Mesenteric fat pad (tissue), 1 donor: ENCODE measurements at places on chromosomes 5 and 9.
A peak's percentile ranks its signal among the peaks of the same experiment; 100 is the strongest.

- no peak for DNase-seq
Measured at GRCh38 chr9:35415402-35416097, 74.4 kb upstream of the RUSC2 start.

DNA sequence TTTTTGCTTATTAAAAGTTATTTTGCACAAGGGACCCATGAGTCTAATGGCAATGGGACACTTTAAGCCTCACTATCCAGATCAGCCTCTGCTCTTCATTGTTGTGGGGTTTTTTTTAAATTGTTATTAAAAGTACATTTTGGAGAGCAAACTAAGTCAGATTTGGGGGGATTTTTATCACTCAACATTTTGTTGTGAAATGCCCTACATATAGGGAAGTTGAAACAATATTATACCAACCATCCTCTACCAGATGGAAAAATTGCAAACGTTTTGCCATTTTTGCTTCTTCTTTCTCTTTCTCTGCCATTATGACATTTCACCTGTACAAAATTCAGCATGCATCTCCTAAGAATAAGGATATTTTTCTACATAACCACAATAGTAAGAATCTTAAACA lies 75.3 kb downstream of the SLC1A3 start:
- DNase-seq, result no peak

- DNase-seq, result no peak
Measured at GRCh38 chr9:98226516-98226915, 28.9 kb downstream of the TBC1D2 start.

GRCh38 chr5:31048282-31049270 lies 144.9 kb upstream of the CDH6 start:
- DNase-seq, result no peak

GRCh38 chr9:90906316-90907055 lies 104.9 kb downstream of the SYK start:
- no peak for DNase-seq

DNA sequence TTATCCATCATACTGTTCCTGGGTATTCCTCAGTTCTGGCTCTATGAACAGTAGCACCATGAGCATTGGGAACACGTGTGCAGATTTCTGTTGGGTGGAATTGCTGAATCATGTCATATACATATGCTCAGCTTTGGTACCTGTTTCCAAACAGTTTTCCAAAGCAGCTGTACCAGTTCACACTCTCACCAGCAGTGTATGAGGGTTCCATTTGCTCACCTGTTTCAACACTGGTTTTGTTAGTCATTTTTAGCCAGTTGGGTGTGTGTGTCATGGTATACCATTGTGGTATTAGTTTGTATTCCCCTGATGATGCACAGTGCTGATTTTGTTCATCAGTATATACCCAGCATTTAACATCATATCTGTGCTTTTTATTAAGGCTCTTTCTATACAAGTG lies 56.7 kb upstream of the ECM2 start:
- DNase-seq, result no peak

DNA sequence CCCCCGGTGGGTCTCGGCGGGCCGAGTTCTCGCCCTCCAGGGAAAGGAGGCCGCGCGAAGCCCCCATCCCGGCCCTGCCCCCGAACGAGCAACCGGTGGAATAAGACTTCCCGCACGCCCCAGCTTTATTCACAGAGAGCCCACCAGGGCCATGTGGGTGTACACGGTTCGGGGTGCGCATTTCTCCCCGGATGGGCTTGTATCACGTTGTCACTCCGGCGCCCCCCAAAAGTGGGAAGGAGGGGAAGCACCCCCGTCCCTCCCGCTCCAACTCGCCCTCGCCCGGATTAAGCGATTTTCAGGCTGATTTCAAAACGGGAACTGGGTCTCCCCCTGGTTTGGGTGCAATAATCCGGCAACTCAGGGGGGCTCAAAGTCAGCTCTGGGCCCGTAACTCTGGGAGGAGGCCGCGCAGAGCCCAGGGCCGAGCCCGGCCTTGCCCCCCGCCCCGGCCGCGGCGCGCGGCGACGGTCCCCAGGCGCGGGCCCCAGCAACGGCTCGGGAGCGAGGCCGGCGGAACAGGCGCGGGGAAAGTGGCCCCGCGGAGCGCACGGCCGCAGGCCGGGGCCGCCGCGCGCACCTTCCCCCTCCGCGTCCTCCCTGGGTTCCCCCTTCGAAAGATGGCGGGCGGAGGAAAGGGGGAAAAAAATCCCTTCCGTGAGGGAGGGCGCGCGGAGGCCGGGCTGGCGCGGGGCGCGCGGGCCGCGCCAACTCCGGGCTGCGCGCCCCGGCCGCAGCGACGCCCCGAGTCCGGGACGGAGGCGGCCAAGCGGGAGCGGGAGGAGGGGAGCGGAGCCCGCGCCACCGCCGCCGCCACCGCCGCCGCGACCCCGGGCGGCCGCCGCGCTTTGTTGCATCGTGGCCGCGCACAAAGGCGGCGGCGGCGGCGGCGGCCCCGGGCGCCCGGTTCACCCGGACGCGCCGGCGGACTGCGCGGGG lies 644 bp downstream of the BRD3 start:
- peak; percentile 89 for DNase-seq

DNA sequence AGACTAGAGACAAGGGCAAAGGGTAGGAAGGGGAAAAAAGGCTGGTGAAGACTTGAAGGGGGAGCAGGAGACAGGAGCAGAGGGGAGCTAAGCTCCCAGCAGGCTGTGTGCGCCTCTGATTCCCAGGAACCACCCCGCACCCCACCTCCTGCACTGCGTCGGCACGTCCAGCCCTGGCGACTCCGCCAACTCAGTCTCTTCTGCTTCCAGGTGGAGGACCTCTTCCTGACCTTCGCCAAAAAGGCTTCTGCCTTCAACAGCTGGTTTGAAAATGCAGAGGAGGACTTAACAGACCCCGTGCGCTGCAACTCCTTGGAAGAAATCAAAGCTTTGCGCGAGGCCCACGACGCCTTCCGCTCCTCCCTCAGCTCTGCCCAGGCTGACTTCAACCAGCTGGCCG lies 30.5 kb downstream of the DYNC2I2 start:
- DNase-seq, result no peak

DNA sequence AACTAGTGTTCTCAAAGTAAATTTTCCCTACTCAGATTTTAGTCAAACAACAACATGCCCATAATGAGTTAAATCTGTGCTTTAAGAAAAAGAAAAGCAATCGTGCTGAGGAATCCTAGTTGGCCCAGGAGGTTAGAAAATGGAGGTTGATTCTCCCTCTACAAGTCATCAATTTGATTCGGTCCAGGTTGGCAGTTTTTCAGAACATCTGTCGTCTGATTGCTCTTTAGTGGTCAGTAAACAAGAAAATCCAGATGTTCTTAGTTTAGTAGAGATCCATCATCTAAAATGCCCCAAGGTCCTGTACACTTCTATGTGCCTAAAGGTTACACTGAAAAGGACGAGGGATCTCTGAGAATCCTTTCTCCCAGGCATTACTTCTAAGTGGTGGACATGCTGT lies 659.2 kb downstream of the MTRR start:
- no peak for DNase-seq

DNA sequence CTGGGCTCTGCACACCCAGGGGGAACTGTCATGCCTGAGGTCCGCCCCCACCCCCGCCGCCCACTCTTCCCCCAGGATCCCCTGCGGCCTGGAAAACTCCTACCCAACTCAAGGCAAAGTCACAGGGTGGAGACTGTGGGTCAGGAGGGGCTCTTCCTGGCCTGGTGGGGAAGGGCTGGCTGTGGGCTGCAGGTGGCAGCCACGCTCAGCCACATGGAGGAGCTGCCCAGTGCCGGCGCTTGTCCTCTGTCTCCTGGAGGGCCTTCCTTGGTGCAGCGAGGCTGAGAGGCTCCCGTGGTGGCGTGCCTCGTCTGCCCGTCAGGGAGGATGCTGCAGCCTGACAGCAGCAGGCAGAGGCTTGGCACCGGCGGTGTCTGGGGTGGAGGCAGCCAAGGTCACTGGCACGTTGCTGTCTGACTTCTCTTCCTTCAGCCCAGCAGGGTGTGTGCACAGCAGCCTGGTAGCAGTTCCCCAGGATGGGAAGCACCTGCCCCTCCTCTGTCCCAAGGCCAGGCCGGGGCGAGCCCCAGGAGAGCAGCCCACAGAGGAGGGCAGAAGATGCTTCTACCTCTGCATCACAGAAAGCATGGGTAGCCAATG lies 78.1 kb downstream of the ADAMTS2 start:
- DNase-seq, result peak; percentile 88

GRCh38 chr9:1978941-1979340 lies 36.2 kb upstream of the SMARCA2 start:
- DNase-seq, result no peak

- no peak for DNase-seq
Measured at GRCh38 chr5:6212244-6212643, 166.1 kb downstream of the MED10 start.

DNA sequence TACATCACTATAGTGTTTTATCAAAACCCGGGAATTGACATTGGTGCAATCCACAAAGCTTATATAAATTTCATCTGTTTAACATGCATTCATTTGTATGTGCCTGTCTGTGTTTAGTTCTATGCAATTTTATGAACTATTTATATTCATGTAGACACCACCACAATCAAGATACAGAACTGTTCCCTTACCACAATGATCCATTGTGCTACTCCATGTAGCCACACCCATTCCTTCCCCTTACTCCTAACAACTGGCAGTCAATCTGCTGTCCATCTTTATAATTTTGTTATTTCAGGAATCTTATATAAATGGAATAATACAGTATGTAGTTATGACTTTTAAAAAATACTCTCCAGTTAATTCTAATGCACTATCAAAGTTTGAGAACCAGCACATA lies 389.5 kb downstream of the HTR1A start:
- DNase-seq, result no peak

- DNase-seq, result no peak
Measured at GRCh38 chr9:77038281-77039036, 19.0 kb downstream of the FOXB2 start.

- no peak for DNase-seq
Measured at GRCh38 chr5:40276426-40277102, 403.2 kb upstream of the PTGER4 start.

DNA sequence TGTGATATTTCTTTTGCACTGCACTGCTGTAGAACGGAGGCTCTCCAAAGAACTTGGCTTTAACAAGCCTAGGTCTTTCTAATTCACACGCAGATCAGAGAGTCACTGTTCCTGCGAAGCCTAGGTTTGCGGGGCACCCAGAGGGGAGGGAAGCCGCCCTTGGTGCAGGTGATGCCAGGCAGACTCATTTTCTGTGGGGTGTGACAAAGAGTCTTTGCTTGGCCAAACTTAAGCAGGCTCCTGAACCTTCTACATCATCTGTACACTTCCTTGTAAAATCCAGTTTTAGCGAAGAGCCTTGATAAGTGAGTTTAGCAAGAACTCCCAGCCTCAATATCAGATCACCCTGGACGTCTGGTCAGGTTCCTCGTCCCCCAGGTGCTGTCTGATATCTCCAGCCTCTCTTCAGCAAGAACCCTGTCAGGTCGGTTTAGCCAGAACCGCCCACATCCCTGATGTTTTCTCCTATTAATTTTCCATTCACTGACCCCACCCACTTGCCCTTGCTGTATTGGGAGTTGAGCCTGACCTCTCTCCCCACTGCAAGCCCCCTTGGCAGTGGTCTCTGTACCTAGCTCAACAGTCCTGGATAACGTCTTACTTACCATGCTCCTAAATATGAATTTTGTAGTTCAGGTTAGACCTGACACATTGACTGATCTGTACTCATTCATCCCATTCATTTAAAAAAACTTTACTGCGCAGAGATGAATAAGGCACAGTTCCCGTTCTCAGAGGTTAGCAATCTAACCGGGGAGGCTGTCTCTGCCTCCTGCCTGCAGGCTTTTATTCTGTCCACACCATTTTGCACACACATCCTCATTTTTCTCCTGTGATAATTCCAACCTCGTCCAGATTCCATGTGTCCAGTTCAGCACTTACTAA lies 880 bp upstream of the UBAC1 start:
- no peak for DNase-seq

GRCh38 chr9:114677418-114677817 lies 4.6 kb downstream of the TEX48 start:
- DNase-seq, result no peak

GRCh38 chr9:83027153-83027891 lies 35.6 kb downstream of the RASEF start:
- DNase-seq, result no peak

- no peak for DNase-seq
Measured at GRCh38 chr9:77729177-77729576, 81.1 kb upstream of the GNA14 start.

- no peak for DNase-seq
Measured at GRCh38 chr9:35102465-35102768, 514 bp downstream of the STOML2 start.

GRCh38 chr5:6837519-6838110 lies 124.4 kb downstream of the TENT4A start:
- no peak for DNase-seq

- DNase-seq, result no peak
Measured at GRCh38 chr9:131618071-131618479, 72.8 kb downstream of the PRRT1B start.

DNA sequence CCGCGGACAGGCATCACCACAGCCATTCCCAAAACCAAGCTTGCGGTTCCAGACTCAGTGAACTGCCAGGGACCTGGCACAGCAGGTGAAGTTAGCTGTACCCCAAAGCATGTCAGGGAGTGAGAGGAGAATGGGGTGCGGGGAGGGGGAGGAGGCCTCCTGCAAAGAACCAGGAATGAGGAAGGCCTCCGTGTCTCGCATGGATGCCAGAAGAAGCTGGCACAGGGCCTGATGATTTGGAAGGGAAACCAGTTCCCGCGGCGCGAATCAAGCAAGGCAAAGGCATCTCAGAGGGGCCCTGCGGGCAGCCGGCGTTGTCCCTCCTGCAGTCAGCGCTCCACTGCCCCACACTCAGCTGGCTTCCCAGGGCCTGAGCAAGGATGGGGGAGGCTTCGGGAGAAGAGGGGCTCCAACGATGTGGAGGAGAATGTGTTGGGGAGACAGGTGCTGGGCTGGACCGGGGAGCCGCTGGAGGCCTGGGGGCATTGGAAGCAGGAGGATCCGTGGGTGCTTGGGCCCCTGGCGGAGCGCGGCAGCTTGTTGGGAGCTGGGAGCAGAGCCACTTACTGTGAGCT lies 14.6 kb downstream of the SLC9A3 start:
- no peak for DNase-seq

GRCh38 chr5:34022121-34022705 lies 14.4 kb upstream of the AMACR start:
- DNase-seq, result no peak

- no peak for DNase-seq
Measured at GRCh38 chr5:2579126-2579525, 172.4 kb downstream of the IRX2 start.

- no peak for DNase-seq
Measured at GRCh38 chr5:96936431-96937320, 796 bp downstream of the LNPEP start.

DNA sequence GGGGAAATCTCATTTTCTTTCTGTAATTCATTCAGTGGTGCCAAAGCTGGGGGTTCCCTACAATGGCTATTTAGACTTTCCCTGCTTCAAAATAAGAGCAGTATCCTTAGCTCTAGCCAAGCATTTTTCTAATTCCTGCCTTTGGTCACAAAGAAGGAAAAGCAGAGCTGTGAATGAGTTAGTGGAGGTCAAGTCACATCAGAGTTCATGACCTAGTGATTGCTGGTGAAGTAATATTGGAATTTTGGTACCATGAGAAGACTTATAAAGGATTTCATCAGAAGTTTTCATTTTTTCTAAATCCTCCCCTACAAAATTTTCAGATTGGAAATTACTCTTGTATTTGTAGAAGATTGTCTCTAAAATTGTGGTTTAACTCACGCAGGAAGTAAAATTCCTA lies 28.0 kb downstream of the DNAJC21 start:
- no peak for DNase-seq

GRCh38 chr5:78964889-78965288 lies 20.2 kb downstream of the ARSB start:
- DNase-seq, result no peak
